Ammon's horn (tissue), 1 donor: ENCODE measurements at places on chromosomes 12 and 14.

DNA sequence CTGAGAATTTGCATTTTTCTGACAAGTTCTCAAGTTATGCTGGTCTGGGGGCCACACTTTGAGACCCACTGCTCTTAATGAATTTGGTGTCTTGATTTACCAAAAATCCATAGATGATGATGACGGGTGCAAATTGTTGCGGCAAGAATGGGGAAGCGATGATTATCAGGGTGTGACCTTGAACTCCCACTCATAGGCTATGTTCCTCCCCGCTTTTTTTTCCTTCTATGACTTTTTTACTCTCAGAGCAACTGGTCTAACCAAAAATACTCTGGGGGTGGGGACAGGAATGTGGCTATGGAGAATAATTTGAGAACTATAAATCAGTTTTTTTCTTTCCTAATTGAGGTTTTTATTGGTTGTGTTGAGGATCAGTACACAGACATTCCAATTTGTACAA is 83.6 kb downstream of the PPFIBP1 start:
- DNase-seq, result no peak

DNA sequence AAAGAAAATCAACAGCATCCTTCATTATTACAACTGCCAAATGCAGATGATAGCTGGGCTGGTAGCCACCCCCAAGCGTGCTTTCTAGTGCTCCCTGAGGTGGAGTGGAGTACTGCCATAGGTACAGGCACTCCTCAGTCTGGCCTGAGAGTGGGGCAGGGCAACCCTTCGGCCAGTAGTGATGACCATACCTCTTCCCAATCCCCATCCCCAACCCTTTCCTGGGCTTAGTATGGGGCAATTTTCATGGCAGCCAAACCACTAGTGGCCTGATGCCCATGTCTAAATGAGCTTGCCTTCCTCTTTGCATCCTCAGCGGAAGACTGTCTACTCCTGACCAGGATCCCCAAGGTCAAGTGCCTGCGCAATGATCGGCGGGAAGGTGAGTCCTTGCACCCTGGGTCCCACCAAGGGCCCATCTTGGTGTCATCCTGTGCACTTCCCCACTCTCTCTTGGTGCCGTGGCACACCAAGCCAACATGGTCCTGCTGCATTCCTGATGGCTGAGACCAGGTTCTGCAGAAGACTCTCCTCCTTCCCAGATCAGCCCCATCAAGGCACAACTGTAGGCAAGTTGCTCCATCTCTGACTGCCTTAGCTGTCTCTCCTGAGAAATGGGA is 65.8 kb downstream of the GALNT16 start:
- DNase-seq, result no peak

DNA sequence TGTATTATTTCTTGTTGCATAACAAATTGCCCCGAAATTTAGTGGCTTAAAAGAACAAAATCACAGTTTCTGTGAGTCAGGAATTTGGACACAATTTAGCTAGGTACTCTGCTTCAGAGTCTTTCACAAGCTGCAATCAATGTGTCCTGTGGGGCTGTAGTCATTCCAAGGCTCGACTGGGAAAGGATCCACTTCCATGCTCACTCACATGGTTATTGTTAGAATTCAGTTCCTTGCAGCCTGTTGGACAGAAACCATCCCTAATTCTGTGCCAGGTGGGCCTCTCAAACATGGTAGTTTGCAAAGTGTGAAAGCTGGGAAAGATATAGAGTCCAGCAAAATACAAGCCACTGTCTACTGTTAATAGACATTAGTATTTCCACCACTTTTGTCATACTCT is 59.7 kb upstream of the ARID2 start:
- DNase-seq, result no peak

DNA sequence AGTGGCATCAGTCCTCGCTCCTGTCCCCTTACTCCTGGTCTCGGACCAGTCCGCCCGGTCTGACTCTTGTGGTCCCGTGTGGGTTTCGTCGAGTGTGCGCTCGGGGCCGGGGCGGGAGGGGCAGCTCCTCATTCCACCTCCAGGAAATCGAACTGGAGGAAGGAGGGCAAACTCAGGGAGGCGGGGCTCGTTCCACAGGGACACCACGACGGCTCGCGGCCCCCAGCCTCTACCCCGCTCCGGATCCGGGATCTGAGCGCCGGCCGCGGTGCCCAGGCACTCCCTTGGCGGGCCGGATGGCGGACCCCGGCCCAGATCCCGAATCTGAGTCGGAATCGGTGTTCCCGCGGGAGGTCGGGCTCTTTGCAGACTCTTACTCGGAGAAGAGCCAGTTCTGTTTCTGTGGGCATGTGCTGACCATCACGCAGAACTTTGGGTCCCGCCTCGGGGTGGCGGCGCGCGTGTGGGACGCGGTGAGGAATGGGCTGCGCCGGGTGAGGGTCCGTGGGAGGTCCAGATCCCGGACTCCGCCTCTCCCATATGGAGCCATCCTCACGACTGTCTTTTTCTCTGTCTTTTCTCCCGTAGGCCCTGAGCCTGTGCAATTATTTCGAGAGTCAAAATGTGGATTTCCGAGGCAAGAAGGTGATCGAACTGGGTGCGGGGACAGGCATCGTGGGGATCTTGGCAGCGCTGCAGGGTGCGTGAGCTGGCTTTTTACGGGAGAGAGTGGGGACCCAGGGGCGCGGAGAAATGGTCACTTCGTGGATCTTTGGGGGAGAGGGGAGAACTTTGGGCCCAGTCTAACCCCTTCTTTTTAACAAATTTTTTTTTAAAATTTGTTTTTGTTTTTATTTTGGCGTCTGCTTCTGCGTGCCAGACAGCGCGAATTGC is at the start of gene EEF1AKMT3:
Gene EEF1AKMT3 (plus strand): TSS at position 186 of the 894 bp plus-strand sequence. CDS start 111 bp downstream, at position 297.
- DNase-seq, result peak; percentile 55

DNA sequence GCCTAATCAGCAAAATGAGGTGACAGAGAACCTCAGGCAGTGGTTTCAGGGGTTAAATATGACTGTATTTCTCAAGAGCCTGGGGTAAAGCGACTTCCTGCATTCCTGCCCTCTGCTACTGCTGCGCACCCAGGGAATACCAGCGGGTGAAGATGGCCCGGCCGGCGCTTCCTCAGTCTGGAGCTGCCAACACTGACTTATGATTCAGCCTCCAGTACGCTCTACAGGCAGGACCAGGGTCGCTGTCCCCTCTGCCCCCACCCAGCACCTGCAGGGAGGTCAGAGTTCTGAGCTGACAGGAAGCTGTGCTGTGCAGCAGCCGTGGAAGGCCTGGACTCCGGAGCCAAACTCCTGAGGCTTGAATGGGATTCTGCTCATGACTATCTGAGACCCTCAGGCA is 127.9 kb downstream of the PIWIL1 start:
- no peak for DNase-seq

DNA sequence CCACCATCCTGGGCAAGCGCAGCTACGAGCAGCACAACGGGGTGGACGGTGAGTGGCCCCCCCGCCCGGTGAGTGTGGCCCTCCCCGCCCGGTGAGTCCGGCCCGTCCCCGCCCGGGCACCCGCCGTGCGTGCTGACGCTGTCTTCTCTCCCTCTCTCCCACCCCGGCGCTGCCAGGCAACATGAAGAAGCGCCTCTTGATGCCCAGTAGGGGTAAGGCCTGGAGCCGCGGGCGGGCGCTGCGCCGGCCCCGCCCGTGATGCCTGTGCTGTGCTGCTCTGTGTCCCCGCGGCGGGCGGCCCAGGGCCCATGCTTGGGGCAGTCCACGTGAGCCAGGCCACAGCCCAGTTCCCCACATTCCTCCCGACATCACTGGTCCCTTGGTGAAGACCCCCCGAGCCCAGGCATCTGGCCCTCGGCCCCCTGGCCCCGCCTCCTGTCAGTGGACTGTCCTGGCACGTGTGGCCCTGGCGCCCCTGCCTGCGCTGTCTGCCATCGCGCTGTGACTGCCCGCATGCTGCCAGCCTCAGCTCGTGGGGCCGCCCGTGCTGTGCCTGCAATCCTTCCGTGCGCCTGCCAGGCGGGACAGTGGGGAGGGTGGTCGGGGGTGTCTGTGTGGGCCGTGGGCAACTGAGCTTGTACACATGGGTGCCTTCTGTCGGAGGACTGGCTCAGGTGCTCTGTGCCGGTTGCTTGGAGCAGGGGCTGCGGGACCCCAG is 7.9 kb upstream of the CRIP2 start:
- DNase-seq, result no peak

DNA sequence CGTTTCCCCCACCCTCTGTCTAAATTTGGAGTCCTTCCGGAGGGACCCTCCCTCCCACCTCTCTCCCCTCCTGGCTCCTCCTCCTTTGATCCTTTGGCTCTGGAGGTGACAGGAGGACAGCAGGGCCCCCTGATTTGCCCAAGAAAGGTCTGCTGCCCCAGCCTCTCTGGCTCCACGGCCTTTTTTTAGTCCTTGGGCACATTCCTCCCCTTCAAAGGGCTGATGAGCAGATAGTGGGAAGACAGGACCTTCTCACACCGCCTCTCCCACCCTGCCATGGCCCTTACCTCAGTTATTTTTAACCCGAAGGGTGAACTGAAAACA is 196 bp upstream of the MYH6 start:
- DNase-seq, result no peak

DNA sequence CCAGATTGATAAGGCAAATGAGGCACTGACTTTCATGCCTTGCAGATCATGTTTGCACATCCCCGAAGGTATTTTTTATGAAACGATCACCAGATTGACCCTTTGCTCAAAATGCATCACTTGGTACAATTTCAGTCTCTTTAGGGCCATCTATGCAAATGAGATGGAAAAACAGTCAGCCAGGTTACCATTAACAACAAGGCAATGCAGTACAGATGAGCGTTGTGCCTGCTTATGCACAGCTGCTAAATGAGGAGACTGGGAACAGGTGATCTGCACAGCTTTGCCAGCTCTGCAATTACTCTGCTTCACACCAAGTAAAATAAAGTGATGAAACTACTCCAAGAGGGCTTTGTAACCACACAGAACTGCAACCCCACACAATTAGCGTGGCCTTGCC is 26.1 kb upstream of the PLEKHG7 start:
- no peak for DNase-seq

GRCh38 chr12:69834147-69834546 is 9.1 kb downstream of the MYRFL start:
- no peak for DNase-seq

DNA sequence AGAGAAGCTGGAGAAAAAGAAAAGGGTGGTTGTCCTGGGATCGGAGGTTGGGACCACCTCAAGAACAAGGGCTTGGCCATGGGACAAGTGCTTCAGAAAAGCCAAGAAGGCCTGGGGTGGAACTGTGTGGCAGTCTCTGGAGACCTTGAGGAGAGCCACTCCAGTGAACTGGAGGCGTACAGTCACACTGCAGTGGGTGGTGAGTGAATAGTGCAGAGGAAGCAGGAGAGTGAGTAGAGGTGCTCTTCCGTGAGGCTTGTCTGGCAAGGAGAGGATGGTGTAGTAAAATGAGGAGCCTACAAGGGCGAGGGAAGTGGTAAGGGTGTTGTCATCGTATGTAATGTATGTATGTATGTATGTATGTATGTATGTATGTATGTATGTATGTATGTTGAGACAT is 20.9 kb downstream of the RASSF3 start:
- no peak for DNase-seq

DNA sequence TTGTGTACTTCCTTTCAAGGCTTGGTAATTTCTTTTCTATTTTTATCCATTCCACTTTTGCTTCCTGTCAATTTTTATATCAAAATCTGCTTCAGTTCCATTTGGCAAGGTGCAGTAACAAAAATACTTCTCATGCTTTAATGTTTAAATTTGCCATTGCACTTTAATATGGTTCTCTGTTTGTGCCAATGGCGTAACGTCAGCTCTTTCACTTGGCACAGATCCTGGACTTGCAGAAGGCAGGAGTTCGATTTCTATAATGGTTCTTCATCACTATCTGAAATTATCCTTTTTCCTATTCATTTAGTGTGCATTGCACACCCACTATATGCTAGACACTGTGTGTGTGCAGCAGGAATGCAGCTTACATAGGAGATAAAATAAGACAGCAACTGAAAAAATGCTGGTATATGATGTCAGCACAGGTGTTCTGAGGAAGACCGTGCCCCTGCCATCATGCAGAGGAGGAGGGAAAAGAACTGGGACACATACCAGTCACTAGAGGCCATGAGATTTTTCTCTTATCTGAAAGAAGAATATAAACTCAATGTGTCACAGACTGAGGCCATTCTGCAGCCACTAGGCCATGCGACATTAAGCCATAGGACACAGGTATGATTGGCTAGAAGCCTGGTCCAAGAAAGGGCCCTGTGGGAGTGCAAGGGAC is 298.2 kb downstream of the RPAP3 start:
- DNase-seq, result no peak

DNA sequence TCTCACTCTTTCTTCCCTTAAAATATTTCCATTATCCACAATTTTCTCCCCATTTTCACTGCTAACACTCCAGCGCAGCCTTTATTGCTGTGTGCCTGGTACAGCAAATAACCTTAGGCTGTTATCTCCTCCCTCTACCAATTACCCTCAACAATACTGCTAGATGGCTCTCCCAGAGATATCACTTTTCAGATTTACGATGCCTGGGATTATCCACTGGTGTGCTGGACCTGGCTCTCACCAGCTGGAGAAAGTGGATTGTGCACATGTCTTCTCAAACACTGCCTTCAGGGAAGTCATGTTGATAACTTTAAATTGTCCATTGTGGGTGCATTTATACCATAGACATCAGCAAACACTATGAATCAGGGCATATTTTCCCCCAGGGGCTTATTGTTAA is 101.9 kb upstream of the ADAMTS20 start:
- DNase-seq, result no peak

- DNase-seq, result peak; percentile 64
These were observed 26.3 kb downstream of the ITGA7 start for GRCh38 chr12:55681142-55682077.

DNA sequence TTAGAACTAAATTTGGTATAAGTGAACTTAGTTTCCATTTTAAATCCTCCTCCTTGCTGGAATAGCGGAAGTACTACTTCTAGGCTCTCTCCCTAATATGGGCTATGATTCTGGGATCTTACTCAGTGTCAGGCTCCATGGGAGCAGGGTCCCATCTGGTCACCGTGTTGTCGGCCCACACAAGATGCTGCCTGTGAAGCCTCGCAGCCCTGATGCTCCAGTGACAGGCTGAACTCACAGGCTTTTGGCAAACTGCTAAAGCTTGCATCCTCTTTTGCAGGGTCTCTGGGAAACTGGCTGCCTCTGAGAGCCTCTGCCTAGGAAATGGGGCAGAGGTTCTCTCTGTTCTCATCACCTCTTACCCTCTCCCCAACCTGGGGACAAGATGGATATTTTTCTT is 88.4 kb downstream of the RPAP3 start:
- peak; percentile 23 for DNase-seq

GRCh38 chr14:75318353-75318752 is 39.7 kb downstream of the FOS start:
- no peak for DNase-seq

DNA sequence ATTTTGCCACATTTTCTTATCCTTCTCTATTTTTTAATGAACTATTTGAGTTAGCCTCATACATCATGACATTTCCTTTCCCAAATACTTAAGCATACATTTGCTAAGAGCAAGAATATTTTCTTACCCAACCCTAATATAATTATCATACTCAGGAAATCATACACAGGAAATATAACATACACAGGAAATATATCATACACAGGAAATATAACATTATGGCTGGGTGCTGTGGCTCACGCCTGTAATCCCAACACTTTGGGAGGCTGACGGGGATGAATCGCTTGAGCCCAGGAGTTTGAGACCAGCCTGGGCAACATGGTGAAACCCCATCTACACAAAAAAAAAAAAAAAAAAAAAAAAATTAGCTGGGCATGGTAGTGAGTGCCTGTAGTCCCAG is 4.9 kb downstream of the NCKAP1L start:
- no peak for DNase-seq
